ENCODE measurements at places on chromosomes 2 and 18. TPM values are rescaled to one million over a fixed set of nuclear protein-coding genes. Genes with fewer than 3 reads are reported as not detected.

DNA sequence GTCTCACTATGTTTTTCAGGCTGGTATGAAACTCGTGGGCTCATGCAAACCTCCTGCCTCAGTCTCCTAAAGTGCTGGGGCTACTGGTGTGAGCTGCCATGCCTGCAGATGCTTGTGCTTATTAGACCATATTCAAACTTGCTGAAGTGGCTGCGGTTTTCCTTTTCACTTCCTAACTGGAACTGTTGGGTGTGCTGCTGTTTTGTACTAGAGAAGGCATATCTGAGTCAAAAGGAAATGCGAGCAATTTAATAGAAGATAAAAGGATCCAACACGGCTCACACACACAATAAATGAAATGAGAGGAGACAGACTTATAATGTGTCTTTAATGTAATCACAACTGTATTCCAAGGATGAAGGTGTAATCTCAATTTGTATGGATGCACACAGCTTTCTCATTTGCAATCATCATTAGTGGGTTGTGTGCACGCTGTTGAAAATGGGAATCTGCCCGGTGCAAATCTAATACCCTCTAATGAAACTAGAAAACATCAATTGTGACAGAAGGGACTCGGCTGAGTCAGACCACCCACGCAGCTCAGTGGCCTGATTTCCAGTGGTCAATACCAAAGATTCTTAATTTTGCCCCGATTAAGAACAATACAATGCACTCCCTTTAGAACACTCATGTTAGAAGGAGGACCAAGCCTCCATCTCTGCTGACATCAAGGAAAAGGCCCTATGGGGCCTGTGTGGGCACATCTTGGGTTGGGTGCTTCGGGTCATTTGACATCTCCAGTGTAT lies 532.7 kb downstream of the TDRD15 start:
- DNase-seq: no peak

DNA sequence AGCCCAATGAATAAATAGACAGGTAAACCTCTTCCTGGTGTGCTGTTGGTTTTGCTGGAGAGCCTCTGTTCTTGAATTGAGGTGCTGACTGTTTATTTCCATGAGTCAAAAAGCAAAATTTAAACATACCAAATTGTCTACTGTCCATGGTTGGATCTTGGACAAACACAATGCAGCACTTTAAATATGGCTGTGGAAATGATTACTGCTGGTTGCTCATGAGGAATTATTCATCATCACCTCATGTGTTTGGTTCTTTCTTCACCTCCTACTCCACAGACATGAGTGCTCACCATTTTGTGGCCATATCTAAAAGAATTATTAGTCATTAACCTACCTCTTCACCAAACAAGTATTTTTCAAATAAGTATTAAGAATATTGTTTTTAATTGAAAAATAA lies 85.3 kb upstream of the GALNT5 start:
- no peak for DNase-seq

DNA sequence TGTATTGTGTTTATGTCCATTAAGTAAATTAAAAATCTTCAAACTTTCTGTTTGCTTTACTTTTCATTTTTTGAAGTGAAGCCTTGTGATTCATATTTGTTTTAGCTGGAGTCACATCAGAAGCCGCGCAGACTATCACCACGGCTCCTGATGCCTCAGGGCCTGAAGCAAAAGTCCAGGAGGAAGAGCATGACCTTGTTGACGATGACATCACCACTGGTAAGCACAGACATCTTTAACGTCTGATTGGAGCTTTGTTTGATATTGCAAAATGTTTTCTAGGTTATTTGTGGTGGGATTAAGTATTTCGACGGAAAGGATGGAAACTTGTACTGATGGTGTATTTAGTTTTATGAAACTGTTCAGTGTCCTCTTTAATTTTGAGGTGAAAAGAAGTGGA lies 164.8 kb downstream of the WDR7 start:
- no peak for DNase-seq

The STARD6 gene
- not detected for total RNA-seq

Data from left colon (tissue), 2 donors.